ENCODE measurements at places on chromosomes 6 and 20.

- DNase-seq, result no peak
Measured at GRCh38 chr6:142207265-142207877, 60.3 kb downstream of the VTA1 start.

DNA sequence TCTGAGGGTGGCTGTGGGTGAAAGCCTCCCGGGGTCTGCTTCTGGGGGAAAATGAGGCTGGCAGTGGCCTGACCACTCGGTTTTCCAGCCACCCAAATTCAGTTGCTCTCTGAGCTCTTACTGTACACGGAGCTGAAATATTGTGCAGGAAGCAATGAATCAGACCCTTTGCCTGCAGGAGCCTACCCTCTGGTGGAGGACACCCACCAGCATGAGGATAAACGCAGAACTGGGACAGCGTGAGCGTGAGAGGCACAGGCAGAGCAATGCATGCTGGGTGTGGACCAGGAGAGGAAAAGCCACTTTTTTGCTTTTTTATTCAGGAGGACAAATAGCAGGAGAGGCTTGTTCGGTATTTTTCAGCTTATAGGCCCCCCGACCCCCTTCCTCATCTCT is 298.0 kb downstream of the QKI start:
- DNase-seq, result no peak

DNA sequence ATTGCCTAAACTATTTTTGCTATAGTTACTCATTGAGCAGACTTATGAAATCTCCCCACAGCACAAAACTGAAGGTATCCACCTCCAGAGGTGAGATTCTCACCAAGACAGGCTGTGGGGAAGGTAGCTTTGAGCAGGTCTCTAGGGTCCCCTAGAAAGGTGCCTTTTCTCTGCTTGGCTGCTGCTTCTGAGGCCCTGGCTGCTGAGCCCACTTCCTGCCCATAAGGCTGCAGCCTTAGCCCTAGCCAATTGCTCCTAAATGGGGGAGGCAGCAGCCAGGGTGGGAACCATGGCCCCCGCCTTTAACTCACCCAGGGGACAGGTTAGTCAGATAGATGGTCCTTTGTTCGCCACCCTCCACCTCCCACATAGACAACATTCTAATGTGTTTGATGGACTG is 3.6 kb downstream of the NT5E start:
- no peak for DNase-seq

DNA sequence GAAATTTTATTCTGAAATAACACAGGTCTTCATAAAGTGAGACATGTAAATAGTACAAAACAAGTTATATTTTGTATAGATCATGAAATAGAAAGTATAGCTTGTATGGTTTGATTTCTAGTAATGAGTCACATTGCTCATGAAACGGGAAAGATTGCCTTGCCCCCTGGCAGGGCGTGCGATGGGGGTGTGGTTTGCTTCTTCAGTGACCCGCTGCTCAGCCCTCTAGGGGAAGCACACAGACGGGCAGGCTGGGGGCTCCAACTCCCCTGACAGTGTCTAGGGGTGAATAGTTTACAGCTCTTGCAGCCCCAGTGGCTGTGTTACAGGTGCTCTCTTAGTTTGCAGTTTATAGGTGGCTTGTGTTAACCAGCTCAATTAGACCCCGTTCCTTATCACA is 170.5 kb upstream of the RGS17 start:
- DNase-seq, result no peak

GRCh38 chr6:21801446-21802174 is 208.1 kb downstream of the SOX4 start:
- no peak for DNase-seq

DNA sequence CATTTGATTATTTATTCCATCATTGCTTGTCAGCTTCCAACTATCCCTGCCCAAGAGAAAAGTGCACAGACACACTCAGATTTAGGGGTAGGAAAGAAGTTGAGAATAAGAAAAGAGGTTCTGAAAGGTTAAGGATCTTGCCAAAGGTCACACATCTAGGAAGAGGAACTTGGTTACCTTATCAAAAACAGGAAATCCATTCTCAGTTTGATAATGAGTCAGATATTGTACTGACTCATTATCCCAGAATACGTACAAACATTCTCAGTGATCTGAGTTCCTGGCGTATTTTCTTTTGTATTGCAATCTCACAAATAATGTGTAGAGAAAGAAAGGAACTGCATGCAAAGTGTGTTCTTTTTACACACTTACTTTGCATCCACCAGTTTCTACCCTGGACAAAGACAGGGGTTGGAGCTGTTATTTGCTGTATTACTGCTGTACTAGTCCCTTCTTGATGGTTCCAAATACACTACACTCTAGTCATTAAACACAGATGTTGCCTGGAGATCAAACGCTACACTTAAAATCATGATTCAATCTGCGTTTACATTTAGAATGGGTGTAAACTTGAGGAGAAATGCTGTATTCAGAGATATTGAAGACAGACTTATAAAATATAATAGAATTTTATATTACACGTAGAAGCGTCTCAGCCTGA is 545.7 kb downstream of the PRKN start:
- no peak for DNase-seq

DNA sequence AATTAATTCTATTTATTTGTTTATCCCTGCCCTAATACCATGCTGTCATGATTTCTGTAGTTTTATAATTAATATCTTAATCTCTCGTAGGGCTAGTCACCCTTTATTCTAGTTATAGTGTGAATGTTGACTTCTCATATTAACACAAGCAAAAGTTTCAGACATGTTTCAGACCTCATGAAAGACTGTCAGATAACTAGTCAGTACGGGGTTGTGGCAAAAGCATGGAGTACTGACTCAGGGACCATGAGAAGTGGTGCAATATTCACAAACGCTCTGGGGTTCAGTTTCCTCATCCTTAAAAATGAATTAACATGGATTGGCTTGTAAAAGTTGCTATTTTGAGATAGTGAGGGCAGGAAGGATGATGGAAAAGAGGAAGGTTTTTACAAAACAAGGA is 148.9 kb downstream of the TMEM200A start:
- no peak for DNase-seq

- DNase-seq, result no peak
Measured at GRCh38 chr6:150456466-150456865, 87.7 kb downstream of the IYD start.

DNA sequence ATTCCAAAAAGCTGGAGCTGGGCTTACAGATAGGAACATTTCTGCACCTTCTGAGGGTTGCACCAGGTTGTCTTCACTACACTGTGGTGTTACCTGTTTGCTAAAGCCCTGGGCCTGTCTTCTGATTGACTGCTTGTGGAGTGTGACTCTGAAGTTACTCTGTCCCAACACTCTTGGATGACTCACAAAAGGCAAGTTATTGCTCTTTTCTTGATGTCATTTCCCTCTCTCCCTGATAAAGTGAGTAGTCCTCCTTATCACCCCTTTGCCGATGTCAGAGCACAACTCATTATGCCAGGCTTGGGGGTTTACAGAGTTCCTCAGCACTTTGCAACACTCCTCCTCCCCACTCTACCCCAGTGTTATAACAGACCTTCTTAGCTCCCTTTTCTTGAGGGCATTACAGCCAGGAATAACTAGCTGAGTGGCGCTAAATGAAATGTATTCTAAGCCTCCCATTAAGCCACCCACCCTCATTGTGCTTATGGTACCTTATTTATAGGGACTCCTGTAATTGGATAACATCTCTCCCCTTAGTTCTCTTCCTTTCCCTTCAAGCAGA is 36.1 kb upstream of the NKX2-4 start:
- DNase-seq, result no peak

- no peak for DNase-seq
Measured at GRCh38 chr6:53746442-53747103, 48.2 kb upstream of the LRRC1 start.

DNA sequence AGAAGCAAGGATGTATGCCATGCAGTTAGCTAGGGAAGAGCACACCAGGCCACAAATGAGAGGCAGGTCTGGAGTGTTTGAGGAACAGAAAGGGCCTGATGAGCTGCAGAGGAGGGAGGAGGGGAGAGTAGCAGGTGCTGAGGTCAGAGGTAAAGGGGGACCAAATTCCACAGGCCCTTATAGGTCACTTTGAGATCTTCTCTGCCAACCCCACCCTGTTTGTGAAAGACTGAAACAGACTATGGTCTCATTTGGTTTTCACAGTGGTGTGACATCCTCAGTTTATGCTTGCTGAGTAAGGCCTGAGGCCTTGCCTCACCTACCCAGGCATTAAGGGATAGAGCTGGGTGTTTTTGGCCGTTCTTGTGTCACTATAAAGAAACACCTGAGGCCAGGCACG is 187.7 kb upstream of the MYLIP start:
- no peak for DNase-seq

DNA sequence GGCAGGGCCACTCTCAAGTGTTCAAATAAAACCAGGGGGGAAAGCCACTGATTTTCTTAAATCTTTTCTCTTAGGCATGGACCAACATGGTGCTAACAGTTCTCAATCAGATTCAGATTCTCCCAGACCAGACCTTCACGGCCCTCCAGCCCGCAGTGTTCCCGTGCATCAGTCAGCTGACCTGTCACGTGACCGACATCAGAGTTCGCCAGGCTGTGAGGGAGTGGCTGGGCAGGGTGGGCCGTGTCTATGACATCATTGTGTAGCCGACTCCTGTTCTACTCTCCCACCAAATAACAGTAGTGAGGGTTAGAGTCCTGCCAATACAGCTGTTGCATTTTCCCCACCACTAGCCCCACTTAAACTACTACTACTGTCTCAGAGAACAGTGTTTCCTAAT is 41.5 kb upstream of the SMIM28 start:
- DNase-seq, result no peak

DNA sequence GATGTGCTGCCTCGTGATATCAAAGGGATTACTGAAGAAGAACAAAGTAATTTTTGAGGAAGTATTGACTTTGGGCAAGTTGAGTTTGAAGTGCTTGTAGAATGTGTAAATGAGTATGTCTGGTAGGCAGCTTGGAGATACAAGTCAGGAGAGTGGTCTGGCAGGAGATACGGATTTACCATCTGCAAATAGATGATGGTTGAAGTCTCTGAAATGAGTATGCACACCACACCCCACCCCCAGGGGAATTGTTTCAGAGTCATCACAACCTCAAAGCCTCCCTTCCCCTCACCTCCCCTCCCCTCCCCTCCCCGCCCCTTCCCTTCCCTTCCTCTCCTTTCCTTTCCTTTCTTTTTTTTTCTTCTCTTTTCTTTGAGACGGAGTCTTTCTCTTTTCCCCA is 16.4 kb upstream of the MCUR1 start:
- no peak for DNase-seq

DNA sequence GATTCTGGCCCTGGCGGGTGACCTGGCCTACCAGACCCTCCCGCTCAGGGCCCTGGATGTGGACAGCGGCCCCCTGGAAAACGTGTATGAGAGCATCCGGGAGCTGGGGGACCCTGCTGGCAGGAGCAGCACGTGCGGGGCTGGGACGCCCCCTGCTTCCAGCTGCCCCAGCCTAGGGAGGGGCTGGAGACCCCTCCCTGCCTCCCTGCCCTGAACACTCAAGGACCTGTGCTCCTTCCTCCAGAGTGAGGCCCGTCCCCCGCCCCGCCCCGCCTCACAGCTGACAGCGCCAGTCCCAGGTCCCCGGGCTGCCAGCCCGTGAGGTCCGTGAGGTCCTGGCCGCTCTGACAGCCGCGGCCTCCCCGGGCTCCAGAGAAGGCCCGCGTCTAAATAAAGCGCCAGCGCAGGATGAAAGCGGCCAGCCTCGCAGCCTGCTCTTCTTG is 868 bp upstream of the SLC2A4RG start:
- DNase-seq, result no peak

- no peak for DNase-seq
Measured at GRCh38 chr6:144675231-144675861, 390.2 kb downstream of the UTRN start.

GRCh38 chr6:3258720-3259490 is at the start of gene PSMG4:
Gene PSMG4 (plus strand): TSS chr6:3258947. CDS start chr6:3259023, 76 bp downstream.
- DNase-seq, result peak; percentile 96

GRCh38 chr6:84428300-84428907 is 201.0 kb upstream of the CEP162 start:
- DNase-seq, result no peak

DNA sequence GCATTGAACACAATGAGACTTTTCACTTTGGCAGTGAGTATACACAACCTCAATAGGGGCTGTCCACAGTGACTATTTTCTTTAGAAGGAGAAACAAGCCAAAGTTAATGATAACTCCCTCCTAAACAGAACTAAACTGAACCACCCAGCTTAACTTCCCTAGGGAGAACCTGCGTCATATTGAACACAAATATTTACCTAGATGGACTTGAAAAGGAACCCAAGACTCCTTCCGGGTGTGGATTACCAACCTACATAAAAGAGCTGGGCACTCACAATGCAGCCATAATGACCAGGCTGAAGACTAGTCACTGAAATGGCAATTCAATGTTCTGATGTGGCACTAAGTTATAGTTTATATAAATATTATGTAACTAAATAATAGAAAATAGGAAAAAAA is 160.6 kb downstream of the IBTK start:
- DNase-seq, result no peak

- no peak for DNase-seq
Measured at GRCh38 chr6:167325766-167326165, 880 bp downstream of the TTLL2 start.

DNA sequence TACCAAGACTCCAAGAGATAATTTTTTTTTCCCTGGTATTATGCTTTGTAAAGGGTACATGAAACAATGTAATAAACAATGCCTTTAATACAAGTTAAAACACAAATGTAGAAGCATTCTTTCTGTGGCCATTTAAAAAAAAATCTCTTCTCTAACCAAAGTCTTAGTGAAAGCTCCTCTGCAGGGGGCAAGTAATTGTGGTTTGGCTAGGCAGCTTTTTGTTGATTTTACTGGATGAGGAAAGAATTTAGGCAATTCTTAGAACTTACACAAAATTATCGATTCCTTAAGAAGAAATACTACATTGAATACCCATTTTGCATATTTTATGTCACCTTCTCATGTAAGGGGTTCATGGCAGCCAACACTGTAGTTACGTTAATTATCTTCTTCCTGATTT is 12.4 kb downstream of the TFB1M start:
- DNase-seq, result no peak

GRCh38 chr6:53896196-53896595 is 101.4 kb downstream of the LRRC1 start:
- no peak for DNase-seq

DNA sequence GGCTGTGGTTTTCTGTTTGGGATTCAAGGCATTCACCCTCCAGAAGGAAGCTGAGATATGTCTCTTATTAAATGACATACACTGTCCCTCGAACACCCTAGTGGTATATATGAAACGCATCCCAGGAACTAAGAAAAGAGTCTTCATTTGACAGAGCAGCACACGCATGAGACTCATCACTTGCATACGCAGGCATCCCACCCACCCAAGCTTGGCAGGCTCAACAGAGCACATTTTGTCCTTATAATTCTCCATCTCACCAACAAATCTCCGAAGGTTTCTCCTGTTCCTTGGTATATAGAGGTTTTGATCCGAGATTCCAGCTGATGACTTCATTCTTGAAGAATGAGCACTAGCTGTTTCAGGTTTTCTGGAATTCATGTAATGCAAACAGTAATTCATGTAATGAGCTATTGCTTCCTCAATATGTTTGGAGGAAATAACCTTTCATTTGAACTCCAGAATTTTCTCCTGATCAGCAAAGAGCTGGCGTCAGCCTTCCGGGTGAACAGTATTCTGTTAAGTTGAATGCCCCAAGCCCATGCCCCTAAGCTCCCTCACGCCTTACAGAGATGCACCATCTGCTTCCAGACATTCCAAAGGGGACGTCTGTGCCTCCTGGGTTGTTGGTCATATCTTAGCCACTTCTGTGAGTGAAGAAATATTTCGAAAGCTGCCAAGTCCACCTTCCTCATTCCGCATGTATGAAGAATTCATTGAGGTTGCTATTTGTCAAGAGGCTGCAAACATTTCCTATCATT is 66.0 kb upstream of the CDH4 start:
- no peak for DNase-seq

Data from stimulated activated CD8-positive, alpha-beta memory T cell treated with anti-CD3 and anti-CD28 coated beads, Interleukin-15, amount 100 ng/mL, for 24 hours (primary cell).